ENCODE measurements at places on chromosomes 2 and 18.
A peak's percentile ranks its signal among the peaks of the same experiment; 100 is the strongest.

GRCh38 chr2:186716899-186717298 is 23.0 kb downstream of the FAM171B start:
- no peak overlapping the region for H3K4me3 ChIP-seq
- no peaks in the 10 kb centered on the region for H3K27me3 ChIP-seq
- H3K4me1 ChIP-seq = no peaks in the 10 kb centered on the region
- DNase-seq = no peak

GRCh38 chr18:2027016-2027415 is 544.3 kb downstream of the METTL4 start:
- H3K27me3 ChIP-seq = no peaks in the 10 kb centered on the region
- no peak overlapping the region for H3K27ac ChIP-seq
- no peaks in the 10 kb centered on the region for H3K36me3 ChIP-seq

- no peak overlapping the region for H3K4me3 ChIP-seq
- no peaks in the 10 kb centered on the region for H3K27me3 ChIP-seq
- no peaks in the 10 kb centered on the region for H3K4me1 ChIP-seq
- no peak overlapping the region for H3K27ac ChIP-seq
- H3K36me3 ChIP-seq = no peaks in the 10 kb centered on the region
These were observed 185.5 kb upstream of the ZSWIM2 start for GRCh38 chr2:187034434-187034833.

GRCh38 chr2:234401426-234401825 is 95.5 kb downstream of the ARL4C start:
- peaks cover 52% of the 10 kb centered on the region for H3K4me1 ChIP-seq
- peak overlapping the region; percentile 81 for H3K27ac ChIP-seq
- H3K27me3 ChIP-seq = no peaks in the 10 kb centered on the region
- H3K4me3 ChIP-seq = no peak overlapping the region
- H3K36me3 ChIP-seq = no peaks in the 10 kb centered on the region

DNA sequence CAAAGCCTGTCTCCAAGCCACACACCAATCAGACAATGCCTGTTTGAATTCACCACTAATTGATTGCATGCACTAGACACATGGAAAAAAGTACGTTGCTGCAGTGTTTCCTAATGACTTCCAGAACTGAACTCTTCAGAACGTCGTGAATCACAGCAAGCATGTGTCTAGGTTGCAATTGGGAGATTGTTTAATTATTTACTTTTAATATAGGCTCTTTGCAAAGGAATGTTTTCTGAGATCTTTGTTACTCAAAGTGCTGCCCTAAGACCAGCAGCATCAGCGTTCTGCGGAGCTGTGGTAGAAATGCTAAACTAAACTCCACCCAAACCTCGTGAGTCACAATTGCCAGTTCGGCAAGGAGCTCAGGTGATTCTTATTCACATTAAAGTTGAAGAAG is 52.7 kb upstream of the CCDC68 start:
- H3K27me3 ChIP-seq = no peaks in the 10 kb centered on the region
- H3K4me1 ChIP-seq = no peaks in the 10 kb centered on the region
- H3K4me3 ChIP-seq = no peak overlapping the region
- no peak overlapping the region for H3K27ac ChIP-seq

DNA sequence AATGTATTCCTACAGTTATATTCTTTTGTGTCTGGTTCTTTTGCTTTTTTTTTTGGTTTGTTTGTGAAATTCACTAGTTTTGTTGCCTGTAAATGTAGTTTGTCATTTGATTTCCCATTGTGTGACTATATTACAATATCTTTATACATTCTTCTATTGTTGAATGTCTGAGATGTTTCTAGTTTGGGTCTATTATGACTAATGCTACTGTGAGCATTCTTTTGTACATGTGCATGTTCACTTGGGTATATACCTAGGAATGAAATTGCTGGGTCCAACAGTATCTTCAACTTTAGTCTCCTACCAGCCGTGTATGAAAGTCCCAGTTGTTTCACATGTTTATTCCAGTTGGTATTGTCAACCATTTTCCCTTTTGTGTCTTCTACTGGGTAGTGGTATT is 112.7 kb upstream of the RBMS1 start:
- H3K4me3 ChIP-seq = no peak overlapping the region
- no peak overlapping the region for H3K27ac ChIP-seq
- H3K4me1 ChIP-seq = no peaks in the 10 kb centered on the region

DNA sequence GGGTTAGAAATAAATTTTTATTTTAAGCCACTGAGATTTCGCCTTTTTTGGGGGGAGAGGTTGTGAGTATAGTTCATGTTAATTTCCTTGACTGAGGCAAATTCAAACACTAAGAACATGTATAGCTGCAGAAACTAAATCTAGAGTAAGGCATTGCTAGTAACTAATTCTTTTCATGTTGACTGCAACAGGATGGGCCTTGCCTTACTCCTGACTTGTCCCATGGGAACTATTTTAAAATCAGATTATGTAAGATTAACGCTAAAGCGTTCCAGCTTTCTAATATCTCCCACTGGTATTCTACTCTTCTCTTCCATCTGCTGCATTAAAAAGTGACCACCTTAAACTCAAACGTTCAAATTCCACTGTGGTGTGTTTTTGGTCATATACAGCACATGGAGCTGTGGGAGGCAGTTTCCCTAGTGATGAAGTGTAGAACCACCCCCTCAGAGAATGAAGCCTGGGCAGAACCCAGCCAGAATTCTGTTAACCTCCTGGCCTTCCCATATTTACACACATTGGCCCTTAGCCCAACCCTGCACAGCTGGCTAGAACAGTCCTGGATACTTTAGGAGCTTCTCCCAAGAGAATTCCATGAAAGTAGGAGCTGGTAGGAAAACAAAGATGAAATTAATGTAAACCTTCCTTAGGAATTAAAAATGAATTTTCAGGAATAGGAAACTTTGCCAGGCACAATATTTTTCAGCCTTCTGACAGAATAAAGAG is 687.8 kb downstream of the SLC4A3 start:
- H3K4me1 ChIP-seq = no peaks in the 10 kb centered on the region
- no peaks in the 10 kb centered on the region for H3K27me3 ChIP-seq
- DNase-seq = no peak
- H3K4me3 ChIP-seq = no peak overlapping the region
- no peaks in the 10 kb centered on the region for H3K36me3 ChIP-seq

- no peak overlapping the region for H3K4me3 ChIP-seq
- no peak overlapping the region for H3K27ac ChIP-seq
- no peak for DNase-seq
- no peaks in the 10 kb centered on the region for H3K4me1 ChIP-seq
- H3K27me3 ChIP-seq = no peaks in the 10 kb centered on the region
These were observed 50.6 kb upstream of the FMNL2 start for GRCh38 chr2:152284398-152284797.

DNA sequence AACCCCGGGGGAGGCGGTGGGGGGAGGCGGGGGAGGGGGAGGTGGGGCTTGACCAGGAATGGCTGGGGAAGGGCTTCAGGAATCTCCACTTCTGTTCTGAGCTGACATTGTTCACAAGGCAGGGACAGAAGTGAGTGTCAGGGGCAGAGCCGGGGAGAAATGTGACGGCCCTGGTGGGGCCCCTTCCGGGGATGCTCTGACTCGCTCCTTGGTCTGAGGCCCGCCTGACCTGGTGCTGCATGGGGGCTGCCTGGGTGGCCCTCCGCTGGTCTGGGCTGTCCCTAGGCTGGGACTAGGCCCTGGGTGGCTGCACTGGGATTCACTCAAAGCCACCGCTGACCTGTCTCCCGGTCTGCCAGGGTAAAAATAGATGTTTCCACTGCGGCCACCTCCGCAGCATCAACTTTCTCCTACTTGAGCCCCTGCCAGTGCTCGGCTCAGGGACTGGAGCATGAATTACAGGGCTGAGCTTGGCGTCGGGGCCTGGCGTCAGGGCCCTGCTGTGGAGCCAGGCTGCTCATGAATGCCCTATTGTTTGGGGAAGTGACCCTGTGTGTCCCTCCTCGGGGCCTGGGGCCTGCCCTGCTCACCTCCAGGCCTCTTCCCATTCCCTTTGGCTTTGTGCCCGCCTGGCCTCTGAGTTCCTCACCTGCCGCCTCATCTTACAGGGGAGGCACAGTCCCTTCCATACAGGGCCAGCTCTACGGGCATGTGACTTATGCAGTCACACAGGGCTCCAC is 247.5 kb downstream of the DYSF start:
- no peak overlapping the region for H3K27ac ChIP-seq
- no peaks in the 10 kb centered on the region for H3K4me1 ChIP-seq
- no peaks in the 10 kb centered on the region for H3K36me3 ChIP-seq

GRCh38 chr2:105338020-105338385 is 663 bp downstream of the C2orf49 start:
- no peaks in the 10 kb centered on the region for H3K27me3 ChIP-seq
- H3K36me3 ChIP-seq = peaks cover 44% of the 10 kb centered on the region
- H3K4me3 ChIP-seq = peak overlapping the region; percentile 94
- DNase-seq = no peak
- H3K4me1 ChIP-seq = peaks cover 36% of the 10 kb centered on the region

- H3K36me3 ChIP-seq = peaks cover 81% of the 10 kb centered on the region
- no peak overlapping the region for H3K4me3 ChIP-seq
- H3K4me1 ChIP-seq = peaks cover 40% of the 10 kb centered on the region
- H3K27me3 ChIP-seq = no peaks in the 10 kb centered on the region
- no peak overlapping the region for H3K27ac ChIP-seq
These were observed 4.6 kb downstream of the MARCHF7 start for GRCh38 chr2:159716857-159717256.

DNA sequence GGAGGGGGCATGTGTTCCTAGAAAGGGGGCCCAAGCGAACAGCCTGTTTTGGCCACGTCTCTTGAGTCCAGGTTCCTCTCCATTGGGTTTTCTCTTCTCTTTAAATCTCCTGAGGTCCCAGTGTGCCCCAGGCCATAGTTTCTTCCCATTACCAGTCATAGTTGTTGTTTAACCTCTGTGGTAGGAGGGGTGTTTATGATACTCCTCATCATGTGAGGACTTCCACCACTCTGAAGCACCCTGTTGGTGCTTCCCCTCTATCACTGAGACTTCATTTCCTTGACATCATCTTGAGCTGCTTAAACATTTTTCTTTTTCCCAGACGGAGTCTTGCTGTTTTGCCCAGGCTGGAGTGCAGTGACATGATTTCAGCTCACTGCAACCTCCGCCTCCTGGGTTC is 45.9 kb downstream of the WIPF1 start:
- no peaks in the 10 kb centered on the region for H3K27me3 ChIP-seq
- H3K4me1 ChIP-seq = no peaks in the 10 kb centered on the region
- no peaks in the 10 kb centered on the region for H3K36me3 ChIP-seq
- DNase-seq = no peak
- H3K4me3 ChIP-seq = no peak overlapping the region
